Stimulated activated CD8-positive, alpha-beta memory T cell treated with anti-CD3 and anti-CD28 coated beads, Interleukin-4, amount 100 ng/mL, for 4 hours (primary cell): ENCODE measurements at places on chromosomes 2 and 18.

GRCh38 chr18:26175481-26175880, 41.8 kb downstream of the PSMA8 start:
- DNase-seq, result no peak

GRCh38 chr18:32598144-32598543, 127.5 kb upstream of the GAREM1 start:
- no peak for DNase-seq

GRCh38 chr18:73355121-73355520, 487.3 kb upstream of the NETO1 start:
- no peak for DNase-seq

GRCh38 chr2:46787364-46787763, 128.2 kb downstream of the MCFD2 start:
- no peak for DNase-seq

DNA sequence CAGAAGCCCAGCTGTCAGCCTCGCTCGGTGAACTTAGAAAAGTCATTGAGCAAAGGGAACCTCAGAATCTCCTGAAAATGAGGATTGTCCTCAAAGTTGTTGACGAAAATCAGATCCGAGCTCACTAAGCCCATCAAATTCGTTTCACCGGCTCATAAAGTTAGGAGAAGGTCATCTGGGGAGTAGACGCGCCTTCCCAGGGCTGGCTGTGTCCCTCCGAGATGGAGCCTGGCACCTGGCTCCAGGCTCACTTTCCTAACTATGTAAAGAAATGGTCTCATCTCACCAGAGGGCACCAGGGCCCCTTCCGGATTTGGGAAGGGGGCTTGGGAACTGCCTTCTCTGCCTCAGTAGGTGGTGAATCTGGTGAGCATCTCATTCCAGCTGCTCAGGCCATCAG, 145.5 kb downstream of the PXDN start:
- DNase-seq, result no peak

- DNase-seq, result no peak
Observed at GRCh38 chr2:199764273-199764800, 86.7 kb downstream of the FTCDNL1 start.

- no peak for DNase-seq
Observed at GRCh38 chr18:6891788-6892187, 162.3 kb downstream of the ARHGAP28 start.

DNA sequence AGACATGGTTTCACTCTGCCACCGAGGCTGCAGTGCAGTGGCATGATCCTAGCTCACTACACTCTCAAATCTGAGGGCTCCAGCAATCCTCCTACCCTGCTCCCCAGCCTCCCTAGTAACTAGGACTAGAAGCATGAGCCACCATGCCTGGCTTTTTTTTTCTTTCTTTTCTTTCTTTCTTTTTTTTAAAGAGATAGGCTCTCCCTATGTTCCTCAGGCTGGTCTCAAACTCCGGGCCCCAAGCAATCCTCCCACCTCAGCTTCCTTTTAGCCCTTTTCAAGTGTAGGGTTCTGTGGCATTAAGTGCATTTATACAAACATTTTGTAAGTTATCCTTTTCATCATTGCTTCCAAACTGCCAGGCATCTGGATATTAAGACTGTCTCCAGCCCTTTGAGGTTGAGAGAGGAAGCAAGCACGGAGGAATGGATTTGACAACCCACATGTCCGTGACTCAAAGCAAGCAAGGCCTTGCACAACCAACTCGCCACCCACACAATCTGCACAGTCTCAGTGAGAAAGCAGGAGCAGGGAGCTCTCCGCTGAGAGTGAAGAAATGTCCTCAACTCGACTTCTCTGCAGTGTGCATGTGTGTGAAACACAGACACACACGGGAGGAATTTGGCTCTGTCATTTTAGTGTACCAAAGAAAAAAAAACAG, 65.6 kb downstream of the ATP8B1 start:
- no peak for DNase-seq

DNA sequence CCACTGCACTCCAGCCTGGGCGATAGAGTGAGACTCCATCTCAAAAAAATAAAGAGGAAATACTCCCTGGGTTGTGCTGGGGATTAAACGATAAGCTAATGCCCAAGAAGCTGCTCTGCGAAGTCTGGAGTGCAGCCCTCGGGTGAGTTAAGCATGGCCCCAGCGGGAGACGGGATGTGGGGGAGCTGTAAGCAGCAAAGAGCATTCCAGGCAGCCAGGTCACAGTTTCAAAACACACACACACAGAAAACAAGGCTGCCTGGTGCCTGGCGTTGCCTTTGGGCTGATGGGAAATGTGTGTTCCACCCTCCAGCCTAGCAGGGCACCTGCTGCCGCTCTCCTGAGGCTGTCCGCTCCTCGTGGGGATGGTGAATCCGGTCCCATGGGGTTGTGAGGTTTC, 24.1 kb downstream of the ODC1 start:
- no peak for DNase-seq
